Naive thymus-derived CD8-positive, alpha-beta T cell (primary cell): ENCODE measurements at places on chromosomes 16 and 17. TPM values are rescaled to one million over a fixed set of nuclear protein-coding genes. Genes with fewer than 3 reads are reported as not detected.

DNA sequence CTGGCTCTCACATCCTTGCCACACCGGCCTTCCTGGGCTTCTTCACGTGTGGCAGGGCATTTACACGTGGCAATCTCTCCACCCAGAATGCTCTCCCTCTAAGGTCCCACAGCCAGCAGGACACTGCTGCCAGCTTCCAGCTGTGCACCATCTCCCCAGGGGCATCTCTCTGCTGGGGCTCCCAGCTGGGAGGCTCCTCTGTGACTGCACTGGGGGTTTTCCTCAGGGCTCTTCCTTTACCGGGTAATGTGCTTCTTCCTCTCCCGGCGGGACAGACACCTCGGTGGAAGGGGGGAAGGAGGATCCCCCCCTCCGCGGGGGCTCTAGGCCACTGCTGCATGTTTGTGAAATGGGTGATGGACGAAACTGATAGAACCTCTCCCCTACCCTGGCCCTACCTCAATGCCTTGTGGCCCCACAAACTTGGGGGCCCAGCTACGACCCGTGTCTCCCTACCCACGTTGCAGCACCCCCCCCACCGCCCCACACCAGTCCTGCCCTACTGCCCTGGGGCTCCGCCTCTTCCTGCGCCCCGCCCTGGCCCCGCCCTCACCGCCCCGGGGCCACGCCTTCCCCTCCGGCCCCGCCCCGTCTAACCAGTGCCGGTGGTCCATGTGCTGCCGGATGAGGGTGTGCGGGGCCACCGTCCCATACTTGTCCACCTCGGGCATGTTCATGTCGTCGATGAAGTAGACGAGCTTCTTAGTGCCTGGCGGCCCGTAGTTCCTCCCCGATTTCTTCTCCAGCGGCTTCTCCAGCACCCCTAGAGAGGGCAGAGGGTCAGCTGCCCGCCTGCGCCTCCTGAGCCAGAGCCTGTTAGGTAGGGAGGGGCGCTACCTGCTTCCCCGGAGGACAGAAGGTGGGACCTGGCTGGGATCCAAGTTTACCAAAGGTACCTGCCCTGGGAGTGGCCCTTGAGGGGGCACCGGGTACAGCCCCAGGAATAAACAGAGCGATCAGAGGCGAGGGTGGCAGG, 92.6 kb downstream of the DNAH17 start:
- peak; percentile 60 for DNase-seq

GRCh38 chr17:54013072-54013471, 190.3 kb downstream of the KIF2B start:
- DNase-seq = no peak

SLC6A2 gene
- polyA plus RNA-seq = not detected

- no peak for DNase-seq
Observed at GRCh38 chr16:65731833-65732232, 610.0 kb upstream of the CDH11 start.

- DNase-seq = no peak
Observed at GRCh38 chr17:4214157-4214556, 49.6 kb downstream of the ANKFY1 start.

- no peak for DNase-seq
Observed at GRCh38 chr16:27439271-27440018, 37.5 kb downstream of the IL21R start.

- DNase-seq = peak; percentile 27
Observed at GRCh38 chr16:66605177-66605978, 874 bp downstream of the CMTM3 start.

DNA sequence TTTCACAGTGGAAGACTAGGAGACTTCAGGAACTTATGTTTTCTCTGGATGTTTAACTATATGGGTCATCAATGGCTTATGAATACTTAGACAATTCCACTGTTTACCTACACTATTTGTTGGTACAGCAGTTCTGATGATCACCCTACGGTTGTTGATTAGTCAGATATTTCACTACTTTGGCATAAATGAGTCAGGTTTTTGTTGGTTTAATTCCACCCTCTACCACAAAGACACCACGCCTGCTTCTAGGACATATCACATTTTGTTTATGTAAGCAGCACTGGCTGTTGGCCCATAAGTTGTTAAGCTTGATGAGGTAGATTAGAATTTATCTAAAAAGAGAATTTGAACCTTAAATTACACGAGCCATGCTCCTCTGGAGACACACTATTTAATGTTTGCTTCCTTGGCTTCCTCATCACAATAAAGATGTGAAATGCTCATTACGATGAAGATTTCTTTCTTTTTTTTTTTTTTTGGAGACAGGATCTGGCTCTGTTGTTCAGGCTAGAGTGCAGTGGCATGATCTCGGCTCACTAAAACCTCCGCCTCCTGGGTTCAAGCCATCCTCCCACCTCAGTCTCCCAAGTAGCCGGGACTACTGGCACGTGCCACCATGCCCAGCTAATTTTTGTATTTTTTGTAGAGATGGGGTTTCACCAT, 4.3 kb downstream of the GDE1 start:
- no peak for DNase-seq

DNA sequence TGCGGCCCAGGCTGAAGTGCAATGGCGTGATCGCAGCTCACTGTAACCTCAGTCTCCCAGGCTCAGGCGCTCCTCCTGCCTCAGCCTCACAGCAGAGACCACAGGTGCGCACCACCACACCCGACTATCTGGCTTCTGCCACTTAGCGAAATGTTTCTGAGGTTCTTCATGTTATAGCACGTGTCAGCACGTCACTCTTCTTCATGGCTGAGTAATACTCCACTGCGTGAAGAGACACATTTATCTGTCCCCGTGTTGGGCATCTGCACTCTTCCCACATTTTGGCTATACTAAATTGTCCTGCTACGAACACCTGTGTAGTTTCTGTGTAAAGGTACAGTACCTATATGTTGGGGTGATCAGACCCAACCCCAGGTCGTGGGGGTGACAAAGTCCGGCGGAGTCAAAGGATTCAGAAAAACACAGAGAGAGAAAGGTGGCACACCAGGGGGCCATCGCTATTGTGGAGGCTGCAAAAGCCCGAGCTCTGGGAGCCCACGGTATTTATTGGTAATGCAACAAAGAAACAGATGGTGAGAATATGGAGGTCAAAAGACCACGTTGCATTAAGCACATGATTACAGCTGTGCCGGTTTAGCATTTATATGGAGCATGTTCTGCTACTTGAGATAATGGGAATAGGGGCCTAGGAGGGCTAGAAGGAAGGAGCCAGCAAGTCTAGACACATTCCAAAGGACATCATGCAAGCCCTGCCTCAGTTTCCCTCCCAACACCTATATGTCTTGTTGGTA, 851 bp upstream of the DPEP1 start:
- DNase-seq = no peak

GRCh38 chr16:85982563-85982939, 83.6 kb downstream of the IRF8 start:
- no peak for DNase-seq

DNA sequence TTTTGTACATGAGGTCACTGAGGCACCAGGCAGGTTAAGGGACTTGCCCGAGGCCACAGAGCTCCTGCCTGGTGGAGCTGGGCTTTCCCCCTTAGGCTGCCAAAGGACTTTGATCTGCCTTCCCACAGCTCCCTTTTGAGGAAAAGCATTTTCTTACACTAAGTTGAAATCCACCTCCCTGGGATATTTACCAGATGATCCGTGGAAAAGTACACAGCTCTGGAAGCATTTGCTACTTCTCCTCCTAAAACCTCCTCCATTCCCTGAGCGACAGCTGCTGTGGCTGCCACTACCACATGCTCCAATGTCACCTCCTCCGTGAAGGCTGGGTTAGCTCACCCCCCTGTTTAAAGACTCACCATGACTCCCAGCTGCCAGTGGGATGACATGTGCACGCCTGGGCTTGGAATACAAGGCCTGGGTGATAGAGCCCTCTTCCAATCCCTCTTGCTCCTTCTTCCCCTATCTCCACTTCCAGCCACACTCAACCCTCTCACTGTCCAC, 1.2 kb upstream of the MPRIP start:
- DNase-seq = no peak

- DNase-seq = no peak
Observed at GRCh38 chr17:38746004-38746848, 1.9 kb downstream of the PCGF2 start.

- no peak for DNase-seq
Observed at GRCh38 chr17:29096094-29096493, 53.2 kb downstream of the PIPOX start.

- no peak for DNase-seq
Observed at GRCh38 chr17:6592173-6592572, 35.8 kb upstream of the PITPNM3 start.

PRSS36 gene
- 3.5 TPM for polyA plus RNA-seq

DNA sequence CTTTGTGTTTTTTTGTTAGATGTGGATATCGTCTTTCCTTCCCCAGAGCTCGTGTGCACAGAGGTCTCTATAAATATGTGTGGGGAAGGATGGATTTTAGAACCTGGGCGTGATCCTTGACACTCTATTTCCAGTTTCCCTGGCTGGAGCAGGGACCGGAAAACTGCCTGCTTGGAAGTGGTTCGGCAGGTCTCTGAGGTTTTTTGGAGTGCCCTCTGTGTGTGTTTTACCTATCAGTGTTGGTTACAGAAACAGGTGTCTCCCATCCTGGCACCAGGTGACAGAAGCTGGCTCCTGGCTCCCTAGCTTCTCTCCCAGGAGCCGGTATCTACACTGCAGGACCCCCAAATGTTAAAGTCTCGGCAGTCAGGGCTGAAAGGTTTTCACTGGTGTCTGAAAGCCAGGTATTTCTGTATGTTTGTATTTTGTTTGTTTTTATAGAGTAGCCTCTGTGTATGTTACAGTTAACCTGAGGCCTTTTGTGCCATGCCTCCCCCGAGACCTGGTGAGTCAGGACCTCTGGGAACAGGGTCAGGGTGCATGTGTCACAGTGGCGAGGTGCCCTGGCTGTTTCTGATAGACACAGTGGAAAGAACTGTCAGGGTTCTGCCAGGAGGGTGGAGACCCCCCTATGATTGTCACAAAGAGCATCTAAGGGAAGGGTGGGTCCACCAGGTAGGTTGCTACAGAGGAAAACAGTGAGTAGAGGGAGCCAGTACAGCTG, 31.3 kb downstream of the ZC3H18 start:
- no peak for DNase-seq

DNA sequence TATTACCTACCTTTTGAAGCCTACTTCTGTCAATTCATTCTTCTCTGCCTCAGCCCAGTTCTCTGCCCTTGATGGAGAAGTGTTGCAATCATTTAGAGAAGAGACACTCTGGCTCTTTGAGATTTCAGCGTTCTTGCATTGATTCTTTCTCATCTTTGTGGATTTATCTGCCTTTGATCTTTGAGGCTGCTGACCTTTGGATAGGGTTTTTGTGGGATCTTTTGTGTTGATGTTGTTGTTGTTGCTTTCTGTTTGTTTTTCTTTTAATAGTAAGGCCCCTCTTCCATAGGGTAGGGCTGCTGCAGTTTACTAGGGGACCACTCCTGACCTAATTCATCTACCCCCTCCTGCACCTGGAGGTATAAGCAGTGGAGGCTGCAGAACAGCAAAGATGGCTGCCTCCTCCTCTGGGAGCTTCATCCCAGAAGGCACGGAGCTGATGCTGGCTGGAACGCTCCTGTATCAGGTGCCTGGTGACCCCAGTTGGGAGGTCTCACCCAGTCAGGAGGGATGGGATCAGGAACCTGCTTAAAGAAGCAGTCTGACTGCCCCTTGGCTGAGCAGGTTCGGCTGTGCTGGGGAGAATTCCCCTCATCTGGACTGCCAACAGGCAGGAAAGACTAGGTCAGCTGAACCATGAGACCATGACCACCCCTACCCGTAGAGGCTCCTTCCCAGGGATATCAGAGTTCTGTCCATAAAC, 28.0 kb downstream of the NFATC3 start:
- DNase-seq = no peak

DNA sequence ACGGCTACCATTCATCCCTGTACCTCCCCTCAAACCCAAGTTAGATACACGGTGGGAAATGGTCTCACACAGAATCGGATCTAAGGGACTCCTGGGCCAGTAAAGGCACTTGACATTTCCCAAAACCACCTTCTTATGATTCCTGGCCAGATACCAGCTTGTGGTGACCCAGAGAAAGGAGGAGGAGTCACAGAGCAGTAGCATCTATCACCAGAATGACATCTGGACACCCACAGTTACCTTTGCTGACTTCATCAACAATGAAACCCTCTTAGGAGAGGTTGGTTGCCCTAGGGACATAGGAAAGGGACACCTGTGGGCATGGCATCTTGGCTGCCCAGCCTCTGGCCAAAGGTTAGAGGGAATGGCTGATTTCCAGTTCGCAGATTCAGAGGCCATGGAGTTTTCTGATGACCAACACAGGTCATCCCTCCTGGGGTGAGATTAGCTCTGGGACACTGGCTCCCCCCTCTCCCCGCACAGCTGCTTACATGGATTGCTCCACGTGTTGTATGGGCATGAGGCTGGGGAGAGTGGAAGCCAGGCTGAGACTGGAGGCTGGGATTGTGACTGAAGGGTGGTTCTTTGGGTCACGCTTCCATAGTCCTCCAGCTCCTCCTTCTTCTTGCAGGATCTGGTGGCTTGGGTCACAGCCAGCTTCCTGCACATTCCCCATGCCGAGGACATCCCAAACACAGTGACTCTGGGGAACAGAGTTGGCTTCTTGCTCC, 1.4 kb upstream of the AOC3 start:
- DNase-seq = no peak

- no peak for DNase-seq
Observed at GRCh38 chr17:76499267-76499667, 2.0 kb downstream of the RHBDF2 start.
